ENCODE measurements at places on chromosomes 7 and 10.
A peak's percentile ranks its signal among the peaks of the same experiment; 100 is the strongest.

- ATAC-seq: no peak
Measured at GRCh38 chr10:71765906-71766716, 7.2 kb downstream of the VSIR start.

DNA sequence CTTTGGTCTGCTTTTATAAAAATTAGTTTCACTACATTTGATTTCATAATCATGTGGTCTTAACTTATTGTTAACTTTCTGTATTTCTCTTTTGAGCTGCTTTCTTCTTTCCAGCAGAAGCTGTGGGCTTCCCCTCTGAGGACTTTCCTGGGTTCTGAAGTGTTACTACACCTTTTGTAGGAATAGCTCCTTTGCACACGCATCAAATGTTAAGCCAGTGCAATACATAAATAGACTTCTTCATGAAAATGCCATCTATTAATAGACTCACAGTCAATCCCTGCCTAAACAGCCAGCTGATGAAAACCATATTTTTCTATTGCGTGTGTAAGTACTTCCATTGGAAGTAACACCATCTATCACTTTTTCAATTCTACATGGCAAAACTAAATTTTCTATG, 1.5 kb downstream of the ABCB4 start:
- no peak for ATAC-seq

GRCh38 chr7:50164559-50165170, 71.6 kb upstream of the ZPBP start:
- no peak for ATAC-seq

DNA sequence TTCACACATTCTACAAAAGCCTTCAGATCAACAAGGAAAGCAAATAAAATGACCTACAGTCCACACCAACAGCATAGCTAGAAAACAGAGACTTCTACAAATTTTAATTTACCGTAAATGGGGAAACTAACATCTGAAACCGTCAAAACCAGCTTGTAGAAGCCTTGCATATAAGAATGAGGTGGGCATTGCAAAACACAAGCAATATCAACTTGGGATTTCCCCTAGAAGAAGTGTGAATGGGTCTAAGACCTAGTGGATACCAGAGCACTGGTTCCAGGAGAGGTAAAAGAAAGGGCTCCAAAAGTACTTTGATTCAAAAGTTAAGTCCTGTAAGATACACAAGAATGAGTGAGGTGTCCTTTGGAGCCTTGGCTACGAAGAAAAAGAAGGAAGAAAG, 18.7 kb downstream of the RTKN2 start:
- ATAC-seq: no peak

- peak; percentile 50 for ATAC-seq
Measured at GRCh38 chr7:74599244-74599643, 58.3 kb upstream of the GTF2I start.

DNA sequence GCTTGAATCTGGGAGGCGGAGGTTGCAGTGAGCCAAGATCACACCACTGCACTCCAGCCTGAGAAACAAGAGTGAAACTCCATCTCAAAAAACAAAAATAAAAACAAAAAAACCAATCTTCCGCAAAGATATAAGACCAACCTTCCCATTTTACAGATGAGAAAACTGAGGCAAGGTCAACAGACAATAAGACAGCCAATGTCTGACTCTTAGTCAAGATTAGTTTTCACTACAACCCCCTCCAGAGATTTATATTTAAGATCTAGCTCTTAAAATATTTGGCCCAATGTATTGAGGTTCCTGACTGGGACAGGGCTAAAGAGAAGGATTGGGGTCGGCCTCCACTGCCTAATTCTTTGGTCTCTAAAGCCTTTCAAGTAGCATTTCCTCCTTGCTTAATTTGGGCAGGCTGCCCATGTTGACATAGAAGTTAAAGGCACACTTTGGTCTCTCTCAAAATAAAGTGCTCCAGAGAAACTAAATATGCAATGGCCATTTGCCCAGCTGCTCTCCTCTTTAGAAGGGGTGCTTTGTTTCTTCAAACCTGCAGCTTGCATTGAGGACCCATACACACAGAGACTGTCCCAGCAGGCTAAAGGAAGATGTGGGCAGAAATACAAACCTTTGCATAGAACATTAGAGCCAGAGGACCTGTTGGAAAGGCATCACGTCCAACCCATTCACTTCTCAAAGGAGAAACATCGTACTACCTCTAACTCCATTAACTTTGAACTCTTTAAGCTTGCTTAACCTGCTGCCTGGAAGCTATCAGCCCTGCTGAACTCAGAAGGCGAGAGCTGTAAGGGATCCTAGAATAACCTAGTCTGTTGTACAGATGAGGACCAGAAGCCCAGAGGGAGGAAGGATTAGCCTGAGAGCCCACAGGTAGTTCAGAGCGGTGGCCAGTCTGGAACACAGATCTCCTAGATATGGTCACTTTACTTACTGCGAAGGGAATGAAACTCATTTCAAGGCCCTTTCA, 3.9 kb downstream of the TECTB start:
- no peak for ATAC-seq

DNA sequence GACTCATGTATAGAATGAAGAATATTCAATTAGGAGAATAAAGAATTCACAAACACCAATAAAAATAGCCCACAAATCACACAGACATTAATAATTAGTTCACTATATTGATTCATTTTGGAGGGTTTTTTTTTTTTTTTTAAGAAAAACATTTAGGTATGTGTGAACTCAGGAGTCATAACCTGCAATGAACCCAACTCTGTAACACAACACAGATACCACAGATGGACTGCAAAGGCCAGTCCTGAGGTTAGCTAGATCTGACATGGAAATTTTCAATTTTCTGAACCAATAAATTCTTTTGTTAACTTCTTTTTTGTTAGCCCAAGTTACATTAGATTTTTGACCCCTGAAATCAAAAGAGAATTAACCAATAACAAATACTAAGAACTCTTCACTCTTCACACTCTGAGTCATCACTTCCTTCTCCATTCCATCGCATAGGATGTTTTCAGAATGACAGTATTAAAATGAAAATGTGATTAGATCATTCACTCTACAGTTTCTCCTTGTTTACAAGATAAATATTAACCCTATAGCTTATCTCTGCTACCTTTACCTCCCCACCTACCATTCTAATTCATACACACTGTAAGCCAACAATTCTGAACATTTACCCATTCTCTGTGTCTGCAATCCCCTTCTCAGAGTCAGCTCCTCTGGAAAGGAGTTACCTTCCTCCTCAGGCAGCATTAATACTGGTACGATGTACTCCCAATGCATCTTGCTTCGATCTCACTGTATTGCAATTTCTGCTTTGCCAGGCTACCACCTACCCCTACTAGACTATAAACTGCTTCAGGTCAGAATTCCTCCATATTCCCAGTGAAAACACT, 141.5 kb downstream of the LRRN3 start:
- peak; percentile 71 for ATAC-seq

GRCh38 chr10:76302481-76302880, 871.1 kb downstream of the LRMDA start:
- no peak for ATAC-seq

GRCh38 chr7:153065051-153065450, 305.5 kb downstream of the ACTR3B start:
- no peak for ATAC-seq

DNA sequence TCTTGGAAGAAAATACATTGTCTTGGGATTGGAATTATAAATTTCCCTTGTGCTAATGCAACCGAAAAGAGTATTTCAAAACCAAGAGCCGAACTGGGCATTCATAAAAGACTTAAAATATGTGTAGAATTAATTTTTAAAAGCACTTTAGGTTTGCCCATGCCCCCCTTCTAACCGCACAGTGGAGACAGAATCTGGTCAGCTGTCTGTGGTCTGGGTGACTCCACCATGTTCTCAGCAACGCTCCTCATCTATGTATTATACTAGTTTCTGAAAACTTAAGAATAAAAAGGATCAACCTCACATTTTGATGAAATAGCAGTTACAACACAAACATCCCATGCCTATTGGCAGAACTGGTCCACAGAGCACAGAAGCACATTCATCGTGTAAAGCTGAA, 192.6 kb upstream of the C7orf33 start:
- no peak for ATAC-seq

DNA sequence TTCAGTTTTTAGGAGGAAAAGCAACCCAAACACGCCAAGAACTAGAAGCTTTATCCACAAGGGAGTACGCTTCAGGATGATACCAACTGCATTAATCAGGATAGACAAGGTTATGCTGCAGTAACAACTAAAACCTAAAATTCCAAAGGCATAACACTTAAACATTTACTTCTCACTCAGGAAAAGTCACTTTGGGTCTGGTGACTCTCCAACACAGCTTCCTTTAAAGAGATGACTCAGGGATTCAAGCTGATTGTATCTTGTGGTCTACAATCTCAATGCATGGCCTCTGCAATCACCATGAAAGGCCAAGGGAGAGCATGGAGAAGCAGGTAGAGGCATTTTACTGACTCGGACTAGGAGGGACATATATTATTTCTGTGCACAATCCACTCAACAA, 315.8 kb downstream of the KCNMA1 start:
- ATAC-seq: no peak

- ATAC-seq: no peak
Measured at GRCh38 chr10:102831322-102832071, 5.7 kb downstream of the CYP17A1 start.

GRCh38 chr10:120414946-120415345, 42.1 kb upstream of the PLPP4 start:
- ATAC-seq: no peak

- no peak for ATAC-seq
Measured at GRCh38 chr10:91891125-91892001, 17.9 kb downstream of the FGFBP3 start.

DNA sequence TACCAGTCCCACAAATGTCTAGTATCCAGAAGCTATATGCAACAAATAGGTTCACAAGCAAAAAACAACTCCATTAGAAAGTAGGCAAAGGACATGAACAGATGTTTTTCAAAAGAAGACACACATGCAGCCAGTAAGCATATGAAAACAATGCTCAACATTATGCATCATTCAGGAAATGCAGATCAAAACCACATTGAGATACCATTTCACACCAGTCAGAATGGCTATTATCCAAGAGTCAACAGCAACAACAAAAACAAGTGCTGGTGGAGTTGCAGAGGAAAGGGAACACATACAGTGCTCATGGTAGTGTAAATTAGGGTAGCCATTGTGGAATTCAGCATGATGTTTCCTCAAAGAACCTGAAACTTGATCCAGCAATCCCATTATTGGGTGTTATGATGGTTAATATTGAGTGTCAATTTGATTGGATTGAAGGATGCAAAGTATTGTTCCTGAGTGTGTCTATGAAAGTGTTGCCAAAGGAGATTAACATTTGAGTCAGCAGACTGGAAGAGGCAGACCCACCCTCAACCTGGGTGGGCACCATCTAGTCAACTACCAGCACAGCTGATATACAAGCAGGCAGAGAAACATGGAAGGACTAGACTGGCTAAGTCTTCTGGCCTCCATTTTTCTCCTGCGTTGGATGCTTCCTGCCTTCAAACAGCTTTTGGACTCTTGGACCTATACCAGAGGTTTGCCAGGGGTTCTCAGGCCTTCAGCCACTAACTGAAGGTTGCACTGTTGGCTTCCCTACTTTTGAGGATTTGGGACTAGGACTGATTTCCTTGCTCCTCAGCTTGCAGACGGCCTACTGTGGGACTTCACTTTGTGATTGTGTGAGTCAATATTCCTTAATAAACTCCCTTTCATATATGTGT, 218.4 kb upstream of the SEMA3D start:
- ATAC-seq: no peak

GRCh38 chr7:141074997-141075396, 1.1 kb downstream of the TMEM178B start:
- ATAC-seq: no peak

DNA sequence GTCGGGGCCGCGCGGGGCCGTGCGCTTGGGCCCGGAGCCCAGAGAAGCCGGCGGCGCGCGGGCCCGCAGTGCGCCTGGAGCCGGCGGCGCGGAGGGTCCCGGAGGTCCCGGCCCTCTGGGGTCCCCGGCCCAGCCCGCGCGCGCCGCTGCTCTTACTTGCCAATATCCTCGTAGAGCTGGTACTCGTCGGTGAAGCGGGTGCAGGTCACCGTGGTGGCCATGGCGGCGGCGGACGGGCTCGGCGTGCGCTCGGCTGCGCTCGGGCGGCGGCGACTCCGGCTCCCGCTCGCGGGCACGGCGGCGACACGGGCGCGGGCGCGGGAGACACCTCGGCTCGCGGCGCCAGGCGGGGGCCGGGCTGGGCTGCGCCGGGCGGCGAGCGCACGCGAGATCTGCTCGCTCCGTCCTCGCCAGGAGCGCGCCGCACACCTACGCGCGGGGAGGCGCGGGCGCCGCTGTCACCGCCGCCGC, at the start of gene CAMK2B:
CAMK2B (minus strand) TSS at position 394 of the 471 bp plus-strand sequence; CDS start at position 221, 173 bp downstream.
- ATAC-seq: peak; percentile 34

- ATAC-seq: no peak
Measured at GRCh38 chr10:131244836-131245235, 66.7 kb downstream of the TCERG1L start.

- no peak for ATAC-seq
Measured at GRCh38 chr10:89235073-89235798, 16.3 kb downstream of the LIPA start.

DNA sequence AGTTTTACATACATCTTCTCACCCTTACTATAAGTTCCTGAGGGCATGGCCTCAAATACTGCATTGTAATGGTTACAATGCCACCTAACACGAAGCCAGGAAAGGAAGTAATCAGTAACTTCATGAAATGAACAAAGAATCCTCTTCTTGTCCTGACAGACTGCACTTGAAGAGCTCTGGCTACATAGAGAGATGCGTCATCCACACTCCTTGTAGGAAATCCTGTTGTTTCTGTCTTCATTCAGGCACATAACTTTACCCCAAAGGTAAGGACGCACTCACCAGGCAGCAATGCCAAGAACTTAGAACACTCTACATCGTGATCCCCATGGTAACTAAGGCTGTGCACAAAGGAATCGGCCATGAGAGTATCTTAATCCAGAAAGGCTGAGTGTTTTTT, 80.3 kb upstream of the ARID5B start:
- no peak for ATAC-seq

- ATAC-seq: peak; percentile 65
Measured at GRCh38 chr10:31341552-31341951, 22.5 kb downstream of the ZEB1 start.

GRCh38 chr10:8149991-8150390, 95.5 kb downstream of the GATA3 start:
- no peak for ATAC-seq
